Stimulated activated CD4-positive, alpha-beta T cell treated with anti-CD3 and anti-CD28 coated beads, Interleukin-12 subunit alpha, Interleukin-12 subunit beta, amount 100 ng/mL, for 48 hours (primary cell): ENCODE measurements at places on chromosomes 5 and 9.

DNA sequence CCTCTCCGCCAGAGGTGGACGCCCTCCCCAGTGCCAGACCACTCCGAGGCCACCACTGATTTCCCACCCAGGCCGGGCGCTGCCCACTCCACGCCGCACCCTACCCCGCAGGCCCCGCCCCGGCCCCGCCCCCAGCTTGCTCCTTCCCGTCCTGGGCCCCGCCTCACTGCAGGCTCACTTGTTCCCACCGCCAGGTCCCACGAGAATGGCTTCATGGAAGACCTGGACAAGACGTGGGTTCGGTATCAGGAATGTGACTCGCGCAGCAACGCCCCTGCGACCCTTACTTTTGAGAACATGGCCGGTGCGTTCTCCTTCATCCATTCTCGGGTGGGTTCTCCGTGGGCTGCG is 6.5 kb downstream of the LRRC26 start:
- no peak for DNase-seq

DNA sequence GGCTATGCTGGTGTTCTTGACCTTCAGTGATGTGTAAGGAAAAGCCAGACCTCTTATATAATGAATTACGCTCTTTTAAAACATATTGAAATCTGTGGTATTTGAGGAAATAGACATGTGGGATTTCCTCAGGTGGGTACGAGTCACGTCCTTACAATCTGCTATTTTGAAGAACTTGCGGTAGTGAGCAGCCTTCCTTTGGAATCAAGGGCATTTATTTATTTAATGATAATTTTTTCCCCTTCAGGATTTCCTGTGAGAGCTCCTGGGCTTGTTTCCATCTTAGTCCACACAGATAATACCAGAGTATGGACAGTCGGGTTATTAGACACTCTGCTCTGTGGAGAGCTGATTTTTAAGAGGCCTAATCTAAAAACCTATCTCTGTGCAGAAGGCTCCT is 167.9 kb downstream of the ARHGEF28 start:
- DNase-seq: no peak

GRCh38 chr9:3507395-3508077 is 18.3 kb downstream of the RFX3 start:
- no peak for DNase-seq

- DNase-seq: no peak
These were observed 158.5 kb downstream of the MLLT3 start for GRCh38 chr9:20463823-20464222.

DNA sequence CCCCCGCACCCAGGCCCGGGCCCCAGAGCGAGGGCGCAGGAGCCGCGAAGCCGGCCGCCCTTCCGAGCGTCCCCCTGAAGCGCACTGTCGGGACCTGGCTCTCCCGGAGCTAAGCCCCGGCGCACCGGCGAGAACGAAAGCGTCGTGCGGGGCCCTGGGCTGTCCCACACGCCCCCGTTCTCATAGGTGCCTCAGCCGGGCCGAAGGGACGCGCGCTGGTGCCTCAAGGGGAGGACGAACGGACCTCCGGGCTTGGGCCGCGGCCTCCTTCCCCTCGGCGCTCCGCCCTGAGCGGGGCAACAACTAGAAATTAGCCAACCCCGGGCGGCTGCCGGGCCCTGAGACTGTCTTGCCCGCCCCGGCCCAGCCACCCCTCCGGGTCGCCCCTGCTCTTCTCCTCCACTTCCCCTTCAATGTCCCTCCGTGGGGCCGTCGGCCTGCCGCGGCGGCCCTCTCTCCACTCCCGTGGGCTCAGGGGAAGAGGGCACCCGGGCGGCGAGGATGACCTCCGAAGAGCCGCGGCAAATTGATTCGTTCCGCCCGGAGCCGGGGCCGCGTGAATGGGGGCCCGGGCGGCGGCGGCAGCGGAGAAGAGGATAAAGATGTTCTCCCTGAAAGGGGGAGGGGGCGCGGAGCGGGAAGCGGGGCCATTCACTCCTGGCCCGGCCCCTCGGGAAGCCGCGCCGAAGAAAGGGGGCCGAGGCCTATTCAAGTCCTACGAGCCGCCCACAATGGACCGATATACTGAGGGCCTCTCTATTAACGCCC is 3.5 kb upstream of the PRDM12 start:
- DNase-seq: no peak

DNA sequence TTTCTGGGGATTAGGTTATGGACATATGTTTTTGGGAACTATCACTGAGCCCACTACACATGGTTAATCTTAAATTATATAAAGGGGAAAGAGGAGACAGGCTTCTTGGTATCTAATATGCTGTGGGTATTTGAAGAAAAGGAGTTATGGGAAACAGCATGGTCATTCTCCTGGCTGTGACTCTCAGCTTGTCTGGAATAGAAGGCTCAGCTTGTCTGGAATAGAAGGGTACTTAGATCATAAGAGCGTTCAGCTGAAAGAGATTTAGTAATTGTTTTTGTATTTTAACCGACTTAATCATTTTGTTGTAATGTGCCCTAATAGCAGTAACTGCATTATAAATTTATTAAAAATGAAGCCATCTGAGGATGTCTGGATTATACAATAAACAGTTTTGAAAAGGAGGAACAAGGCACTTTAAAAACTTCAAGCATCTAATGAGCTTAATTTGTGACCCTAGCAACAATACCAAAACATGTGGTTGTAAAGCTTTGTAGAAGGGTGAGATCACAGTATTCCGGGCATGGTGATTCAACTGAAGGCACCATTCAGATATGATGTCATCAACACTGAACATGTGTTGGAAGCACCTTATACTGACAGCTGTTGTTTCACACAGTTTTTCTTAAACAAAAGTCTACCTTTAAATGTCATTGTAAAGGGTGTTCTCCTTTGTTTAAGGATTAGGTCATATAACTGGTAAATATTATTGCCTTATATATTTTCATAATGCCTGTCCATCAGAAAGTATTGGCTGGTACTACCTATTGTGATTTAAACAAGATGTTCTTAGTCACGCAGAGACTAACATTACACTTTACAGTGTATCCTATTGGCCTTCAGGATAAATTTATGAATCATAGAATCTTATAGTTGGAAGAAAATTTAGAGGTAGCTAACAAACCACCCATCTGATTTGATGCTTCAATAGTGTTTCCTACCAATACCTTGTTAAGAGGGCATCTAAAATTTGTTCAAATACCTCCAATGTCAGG is 2174.1 kb upstream of the WWC1 start:
- no peak for DNase-seq

- DNase-seq: no peak
These were observed 975 bp downstream of the TPRN start for GRCh38 chr9:137199411-137200121.

DNA sequence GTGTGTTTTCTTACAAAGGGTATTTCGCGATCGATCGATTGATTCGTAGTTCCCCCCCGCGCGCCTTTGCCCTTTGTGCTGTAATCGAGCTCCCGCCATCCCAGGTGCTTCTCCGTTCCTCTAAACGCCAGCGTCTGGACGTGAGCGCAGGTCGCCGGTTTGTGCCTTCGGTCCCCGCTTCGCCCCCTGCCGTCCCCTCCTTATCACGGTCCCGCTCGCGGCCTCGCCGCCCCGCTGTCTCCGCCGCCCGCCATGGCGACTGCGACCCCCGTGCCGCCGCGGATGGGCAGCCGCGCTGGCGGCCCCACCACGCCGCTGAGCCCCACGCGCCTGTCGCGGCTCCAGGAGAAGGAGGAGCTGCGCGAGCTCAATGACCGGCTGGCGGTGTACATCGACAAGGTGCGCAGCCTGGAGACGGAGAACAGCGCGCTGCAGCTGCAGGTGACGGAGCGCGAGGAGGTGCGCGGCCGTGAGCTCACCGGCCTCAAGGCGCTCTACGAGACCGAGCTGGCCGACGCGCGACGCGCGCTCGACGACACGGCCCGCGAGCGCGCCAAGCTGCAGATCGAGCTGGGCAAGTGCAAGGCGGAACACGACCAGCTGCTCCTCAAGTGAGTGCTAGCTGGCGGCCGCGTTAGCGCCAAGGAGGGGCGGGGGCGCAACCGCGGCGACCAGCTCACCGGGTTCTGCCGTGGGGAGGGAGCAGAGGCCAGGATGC is 480 bp downstream of the LMNB1 start:
- DNase-seq: no peak

DNA sequence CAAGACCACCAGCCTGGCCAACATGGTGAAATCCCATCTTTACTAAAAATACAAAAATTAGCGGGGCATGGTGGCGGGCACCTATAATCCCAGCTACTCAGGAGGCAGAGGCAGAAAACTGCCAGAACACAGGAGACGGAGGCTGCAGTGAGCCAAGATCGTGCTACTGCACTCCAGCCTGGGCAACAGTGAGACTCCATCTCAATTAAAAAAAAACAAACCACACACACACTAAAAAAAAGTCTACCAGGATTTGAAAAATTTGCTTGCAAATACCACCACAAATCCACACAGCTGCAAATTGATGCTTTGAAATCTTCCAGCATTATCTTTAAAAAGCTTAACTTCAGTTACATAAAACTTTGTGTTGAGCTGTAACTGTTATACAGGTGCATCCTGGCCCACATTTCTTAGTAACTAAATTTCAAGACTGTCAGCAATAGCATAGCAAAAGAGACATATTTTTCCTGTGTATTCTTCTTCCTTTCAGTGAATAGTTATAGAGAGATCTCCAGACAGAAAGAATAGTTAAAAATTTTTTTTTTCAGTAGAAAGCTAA is 6.8 kb downstream of the CHD1 start:
- no peak for DNase-seq

- no peak for DNase-seq
These were observed 609.7 kb upstream of the DAB2 start for GRCh38 chr5:40034441-40034840.

GRCh38 chr9:136482046-136482792 is 621 bp downstream of the SEC16A start:
- DNase-seq: peak; percentile 26

DNA sequence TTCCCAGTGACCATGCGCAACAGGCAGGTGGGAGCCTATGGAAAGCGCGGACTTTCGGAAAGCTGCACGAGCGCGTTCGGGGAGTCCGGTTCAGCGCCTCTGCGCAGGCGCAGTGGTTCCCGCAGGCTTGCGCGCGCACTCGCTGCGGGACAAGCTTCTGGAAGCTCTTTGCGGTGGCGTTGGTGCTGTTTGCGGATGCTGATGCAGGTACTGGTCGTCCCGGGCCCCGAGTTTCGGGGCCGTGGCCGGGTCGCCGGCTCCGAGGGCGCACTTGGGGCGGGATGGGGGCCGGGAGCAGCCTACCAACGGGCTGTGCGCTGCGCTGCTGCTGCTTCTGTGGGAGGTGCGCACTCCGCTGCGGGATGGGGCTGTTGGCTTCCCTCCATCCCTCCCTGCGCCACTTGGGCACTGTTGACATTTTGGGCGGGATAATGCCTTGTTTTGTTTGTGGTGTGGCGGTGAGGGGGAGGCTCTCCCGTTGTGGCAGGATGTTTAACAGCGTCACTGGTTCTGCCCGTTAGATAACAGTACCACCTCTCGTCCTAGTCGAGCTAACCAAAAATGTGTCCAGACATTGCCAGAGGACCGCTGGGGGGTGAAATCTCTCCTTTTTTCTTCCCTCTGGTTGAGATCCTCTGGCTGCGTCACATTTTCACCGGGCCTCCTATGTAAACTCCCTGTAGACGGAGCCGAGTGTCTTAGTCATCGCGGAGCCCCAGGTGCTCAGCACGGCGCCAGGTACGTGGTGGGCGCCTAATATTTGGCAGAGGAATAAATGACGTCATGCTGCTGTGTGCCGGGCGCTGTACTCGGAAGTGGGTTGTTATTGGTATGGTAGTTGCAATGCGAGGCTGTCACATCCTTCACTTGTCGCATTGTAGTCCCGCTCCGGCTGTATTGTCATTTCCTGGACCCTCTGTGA is at the start of gene ZNF483:
Gene ZNF483 (plus strand): TSS at position 124 of the 922 bp plus-strand sequence. CDS start 2,217 bp downstream, outside the sequence.
- peak; percentile 41 for DNase-seq

GRCh38 chr5:2505217-2505616 is 246.3 kb downstream of the IRX2 start:
- no peak for DNase-seq

DNA sequence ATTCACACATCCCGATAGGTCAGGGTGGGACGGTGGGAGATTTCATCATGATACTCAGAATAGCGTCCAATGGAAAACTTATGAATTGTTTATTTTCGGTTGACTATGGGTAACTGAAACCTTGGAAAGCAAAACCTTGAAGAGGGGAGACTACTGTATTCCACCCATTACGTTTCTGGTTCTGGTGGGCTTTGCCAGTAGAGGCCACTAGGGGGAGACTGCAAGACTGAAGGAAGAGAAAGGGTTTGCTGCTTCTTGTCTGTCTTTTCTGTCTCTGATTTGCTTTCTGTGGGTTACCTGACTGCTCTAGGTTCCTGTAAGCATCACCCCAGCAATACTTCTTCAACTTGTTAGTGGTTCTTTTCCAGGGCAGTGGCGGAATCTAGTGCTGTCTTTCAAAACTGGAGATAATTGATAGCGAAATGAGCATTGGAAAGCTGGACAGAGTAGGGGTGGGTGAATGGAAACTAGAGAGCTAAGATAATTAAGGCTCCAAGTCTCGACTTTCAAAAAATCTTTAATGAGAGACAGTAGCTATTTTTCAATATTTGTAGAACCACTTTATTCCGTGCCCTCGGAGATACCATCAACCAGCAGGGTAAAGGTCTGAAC is 27.0 kb downstream of the GRIN3A start:
- DNase-seq: peak; percentile 27

DNA sequence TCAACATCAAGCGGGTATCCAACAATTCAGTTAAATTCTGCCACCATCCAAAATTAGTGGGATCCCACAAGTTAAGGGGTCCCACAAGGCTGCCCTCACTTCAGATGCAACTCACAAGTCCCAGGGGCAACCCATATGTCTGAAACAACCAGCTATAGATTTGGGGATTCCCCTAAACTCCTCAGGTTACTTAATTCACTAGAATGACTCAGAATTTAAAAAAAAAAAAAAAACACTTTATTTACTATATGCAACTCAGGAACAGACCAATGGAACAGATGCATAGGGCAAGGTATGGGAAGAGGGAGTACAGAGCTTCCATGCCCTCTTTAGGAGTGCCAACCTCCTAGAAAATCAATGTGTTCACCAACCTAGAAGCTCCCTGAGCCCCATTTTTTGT is 15.1 kb downstream of the AUH start:
- no peak for DNase-seq

GRCh38 chr9:4328723-4329122 is 28.9 kb upstream of the GLIS3 start:
- DNase-seq: no peak

- DNase-seq: no peak
These were observed 55.2 kb upstream of the PCA3 start for GRCh38 chr9:76709020-76709419.

DNA sequence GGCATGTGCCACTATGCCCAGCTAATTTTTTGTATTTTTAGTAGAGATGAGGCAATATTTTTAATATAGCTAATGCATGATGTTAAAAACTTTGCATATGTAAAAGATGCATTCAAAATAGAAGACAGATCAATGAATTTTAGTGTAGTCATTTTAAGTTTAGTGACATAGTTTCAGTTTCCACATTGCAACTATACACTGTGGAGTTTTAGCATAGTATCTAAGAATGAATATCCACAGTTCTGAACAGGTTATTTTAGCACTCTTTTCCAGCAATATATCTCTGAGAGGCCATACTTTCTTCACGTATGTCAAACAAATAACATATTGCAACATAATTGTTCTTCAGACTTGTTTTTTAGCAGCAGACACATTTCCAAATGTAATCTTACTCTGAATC is 39.3 kb downstream of the RAB24 start:
- DNase-seq: no peak

GRCh38 chr9:134301387-134302129 is 24.7 kb upstream of the RXRA start:
- peak; percentile 55 for DNase-seq
